ENCODE measurements at places on chromosomes 12 and 14. TPM values are rescaled to one million over a fixed set of nuclear protein-coding genes. Genes with fewer than 3 reads are reported as not detected.

Gene DIO2
- 2.4 TPM for total RNA-seq

Gene SLC25A21
- total RNA-seq = 1.4 TPM

Gene KRT85
- not detected for total RNA-seq

DNA sequence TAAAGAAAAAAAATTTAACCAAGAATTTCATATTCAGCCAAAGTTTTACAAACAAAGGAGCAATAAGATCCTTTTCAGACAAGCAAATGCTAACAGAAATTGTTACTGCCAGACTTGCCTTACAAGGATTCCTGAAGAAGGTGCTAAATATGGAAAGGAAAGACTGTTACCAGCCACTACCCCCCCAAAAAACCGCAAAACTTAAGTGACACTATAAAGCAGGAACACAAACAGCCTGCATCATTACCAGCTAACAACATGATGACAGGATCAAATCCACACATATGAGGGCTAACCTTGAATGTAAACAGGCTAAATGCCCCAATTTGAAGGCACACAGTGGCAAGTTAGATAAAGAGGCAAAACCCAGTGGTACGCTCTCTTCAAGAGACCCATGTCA lies 55.7 kb downstream of the APOBEC1 start:
- DNase-seq = no peak

- DNase-seq = no peak
Measured at GRCh38 chr12:89373763-89374572, 21.7 kb upstream of the DUSP6 start.

- no peak for DNase-seq
Measured at GRCh38 chr12:2779281-2779680, 15.5 kb upstream of the FKBP4 start.

GRCh38 chr14:96060186-96060933 lies 21.2 kb downstream of the C14orf132 start:
- DNase-seq = no peak

DNA sequence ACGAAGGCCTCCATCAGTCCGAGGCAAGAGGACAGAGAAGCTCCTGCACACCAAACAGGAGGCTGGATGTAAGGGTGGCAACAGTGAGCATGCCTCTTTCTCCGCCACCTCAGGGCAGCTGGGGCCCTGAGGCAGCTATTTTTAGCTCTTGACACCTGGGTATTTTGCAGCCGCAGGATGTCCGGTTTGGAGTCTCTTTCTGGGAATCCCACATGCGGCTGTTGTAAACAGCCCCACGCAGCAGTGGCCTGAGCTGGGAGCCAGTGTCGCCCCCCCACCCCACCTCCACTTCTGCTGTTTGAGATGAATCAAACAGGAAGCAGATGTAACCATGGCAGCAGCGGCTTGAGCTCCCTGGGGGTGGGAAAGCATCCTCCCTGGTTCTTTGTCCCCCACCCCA lies 11.7 kb downstream of the HDAC7 start:
- DNase-seq = no peak

- no peak for DNase-seq
Measured at GRCh38 chr14:32201816-32202490, at the start of gene RNU6-7. Gene RNU6-7, plus strand, starts transcription at chr14:32202045.

DNA sequence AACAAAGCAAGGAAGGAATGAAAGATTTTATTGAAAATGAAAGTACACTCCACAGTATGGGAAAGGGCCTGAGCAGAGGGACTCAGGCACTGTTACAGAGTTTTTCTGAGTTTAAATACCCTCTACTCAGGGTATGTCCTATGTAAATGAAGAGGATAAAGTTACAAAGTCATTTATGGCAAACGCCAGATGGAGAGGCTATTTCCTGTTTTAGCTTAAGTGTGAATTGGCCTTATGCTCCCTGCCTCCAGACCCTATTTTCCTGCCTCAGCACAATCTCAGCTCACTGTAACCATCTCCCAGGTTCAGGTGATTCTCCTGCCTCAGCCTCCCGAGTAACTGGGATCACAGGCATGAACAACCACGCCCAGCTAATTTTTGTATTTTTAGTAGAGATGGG lies 6.8 kb upstream of the PHC1 start:
- DNase-seq = no peak

All from sciatic nerve (tissue), 2 donors.